T-helper 1 cell (primary cell): ENCODE measurements at places on chromosomes 13 and 19.

DNA sequence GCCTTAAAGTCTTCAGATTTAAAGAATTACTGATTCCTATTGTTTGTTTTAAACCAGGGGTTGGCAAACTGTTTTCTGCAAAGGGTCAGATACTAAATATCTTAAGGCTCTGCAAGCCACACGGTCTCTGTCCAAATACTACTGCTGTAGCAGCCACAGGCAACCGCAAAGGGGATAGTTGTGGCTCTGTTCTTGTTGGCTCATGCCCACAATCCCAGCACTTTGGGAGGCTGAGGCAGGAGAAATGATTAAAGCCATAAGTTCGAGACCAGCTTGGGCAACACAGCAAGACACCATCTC is 22.4 kb downstream of the RANBP3 start:
- DNase-seq = no peak

DNA sequence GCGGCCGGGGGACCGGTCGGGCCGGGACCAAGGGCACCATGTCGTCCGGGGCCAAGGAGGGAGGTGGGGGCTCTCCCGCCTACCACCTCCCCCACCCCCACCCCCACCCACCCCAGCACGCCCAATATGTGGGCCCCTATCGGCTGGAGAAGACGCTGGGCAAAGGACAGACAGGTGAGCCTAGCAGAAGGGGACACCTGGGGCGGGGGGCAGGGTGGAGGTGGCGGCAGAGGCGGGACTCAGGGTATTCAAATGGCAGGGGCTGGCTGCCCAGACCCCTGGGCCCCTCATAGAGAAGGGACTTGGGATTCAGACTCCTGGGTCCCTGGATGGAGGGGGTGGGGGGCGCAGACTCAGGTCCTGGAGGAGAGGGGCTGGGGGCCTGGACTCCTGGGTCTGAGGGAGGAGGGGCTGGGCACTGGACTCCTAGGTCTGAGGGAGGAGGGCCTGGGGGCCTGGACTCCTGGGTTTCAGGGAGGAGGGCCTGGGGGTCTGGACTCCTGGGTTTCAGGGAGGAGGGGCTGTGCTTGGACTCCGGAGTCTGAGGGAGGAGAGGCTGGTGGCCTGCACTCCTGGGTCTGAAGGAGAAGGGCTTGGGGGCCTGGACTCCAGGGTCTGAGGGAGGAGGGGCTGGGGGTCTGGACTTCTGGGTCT is 735 bp downstream of the BRSK1 start:
- DNase-seq = no peak

- DNase-seq = no peak
Observed at GRCh38 chr13:46387064-46387851, at the start of gene RUBCNL. TSS of gene RUBCNL (minus strand) at chr13:46387252. CDS start at chr13:46372475, 14,777 bp downstream.

DNA sequence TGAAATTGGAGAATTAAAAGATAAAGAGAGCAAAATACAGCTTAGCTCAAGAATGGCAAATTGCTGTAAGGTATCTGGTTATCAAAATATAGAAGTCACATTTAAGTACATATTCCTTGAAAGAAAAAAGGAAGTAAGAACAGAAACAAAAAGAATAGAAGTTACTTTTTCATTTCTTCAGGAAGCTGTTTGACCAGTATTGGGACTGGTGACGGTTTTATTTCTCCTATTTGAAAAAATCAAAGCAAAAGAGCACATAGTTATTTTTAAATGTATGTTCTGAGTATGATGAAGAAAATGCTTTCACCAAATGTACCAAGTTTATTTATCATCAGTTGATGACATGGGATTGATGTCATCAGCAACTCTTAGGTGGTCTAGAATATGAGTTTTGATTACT is 83.1 kb upstream of the OXGR1 start:
- DNase-seq = no peak

DNA sequence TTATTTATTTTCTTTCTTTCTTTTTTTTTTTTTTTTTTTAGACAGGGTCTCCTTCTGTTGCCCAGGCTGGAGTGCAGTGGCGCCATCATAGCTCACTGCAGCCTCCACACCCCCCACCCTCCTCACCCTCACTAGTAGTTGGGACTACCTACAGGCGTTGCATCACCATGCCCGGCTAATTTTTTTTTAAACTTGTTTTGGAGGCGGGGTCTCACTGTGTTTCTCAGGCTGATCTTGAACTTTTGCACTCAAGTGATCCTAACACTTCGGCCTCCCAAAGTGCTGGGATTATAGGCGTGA is 33.6 kb downstream of the GJA3 start:
- no peak for DNase-seq

DNA sequence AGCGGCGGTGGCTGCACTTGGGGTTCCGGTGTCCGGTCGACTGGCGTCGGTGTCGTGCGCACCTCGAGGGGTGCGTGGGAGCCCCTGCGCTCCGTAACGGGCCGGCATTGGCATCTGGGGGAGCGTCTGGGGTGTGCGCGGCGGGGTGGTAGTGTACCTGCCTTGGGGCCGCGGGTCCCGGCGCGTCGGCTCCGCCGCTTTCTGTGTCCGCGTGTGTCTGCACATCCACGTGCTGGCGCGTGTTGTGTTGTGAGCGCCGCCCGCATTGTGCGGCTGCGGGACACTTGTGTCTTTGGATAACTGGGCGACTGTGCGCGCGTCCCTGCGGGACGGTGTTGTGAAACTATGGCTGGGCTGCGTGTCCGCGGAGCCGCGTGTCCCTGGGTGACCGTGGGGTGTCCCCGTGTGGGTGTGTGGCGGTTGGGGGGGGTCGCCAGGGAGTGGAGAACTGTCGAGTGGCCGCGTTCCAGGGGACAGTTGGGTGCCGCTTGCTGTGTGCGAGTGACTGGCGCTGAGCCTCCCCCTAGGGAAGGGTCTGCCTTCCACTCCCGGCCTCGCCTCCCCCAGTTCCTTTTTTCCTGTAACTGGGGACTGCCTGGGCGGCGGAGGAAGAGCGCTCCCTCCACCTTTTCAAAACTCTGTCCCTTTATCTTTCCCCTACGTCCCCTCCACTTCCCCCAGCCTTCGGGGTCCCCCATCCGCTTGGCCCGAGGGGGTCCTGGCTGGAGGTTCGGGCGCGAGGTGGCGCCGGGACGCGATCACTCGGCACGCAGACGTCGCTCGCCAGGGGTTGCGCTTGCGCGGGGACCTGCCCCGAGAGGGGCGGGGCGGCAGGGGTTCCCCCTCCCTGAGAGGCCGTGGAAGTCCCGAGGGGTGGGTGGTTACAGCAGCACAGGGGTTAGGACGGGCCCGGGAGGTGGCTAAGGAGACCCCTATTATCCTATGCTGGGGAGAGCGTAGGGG is 5.7 kb upstream of the NFIC start:
- DNase-seq = peak; percentile 66

GRCh38 chr13:110984381-110984780 is 69.5 kb upstream of the ANKRD10 start:
- no peak for DNase-seq

DNA sequence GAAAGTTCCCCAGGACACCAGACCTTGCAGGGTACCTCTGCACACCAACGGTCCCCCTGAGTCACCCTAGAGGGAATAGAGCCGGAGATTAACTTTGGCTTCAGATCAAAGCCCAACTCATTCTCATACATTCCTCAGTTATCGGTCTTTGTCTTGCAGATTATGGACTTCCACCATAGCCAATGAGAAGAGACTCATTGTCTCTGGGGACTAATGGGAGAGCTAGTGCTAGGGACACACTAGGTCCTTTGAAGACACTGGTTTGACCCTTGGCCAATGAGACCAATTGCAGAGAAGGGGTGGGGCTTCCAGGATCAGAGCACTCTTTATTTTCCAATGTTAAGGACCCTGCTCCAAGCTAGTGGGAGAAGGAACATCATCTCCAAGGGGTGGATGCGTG is 6.1 kb downstream of the KLK7 start:
- DNase-seq = no peak

DNA sequence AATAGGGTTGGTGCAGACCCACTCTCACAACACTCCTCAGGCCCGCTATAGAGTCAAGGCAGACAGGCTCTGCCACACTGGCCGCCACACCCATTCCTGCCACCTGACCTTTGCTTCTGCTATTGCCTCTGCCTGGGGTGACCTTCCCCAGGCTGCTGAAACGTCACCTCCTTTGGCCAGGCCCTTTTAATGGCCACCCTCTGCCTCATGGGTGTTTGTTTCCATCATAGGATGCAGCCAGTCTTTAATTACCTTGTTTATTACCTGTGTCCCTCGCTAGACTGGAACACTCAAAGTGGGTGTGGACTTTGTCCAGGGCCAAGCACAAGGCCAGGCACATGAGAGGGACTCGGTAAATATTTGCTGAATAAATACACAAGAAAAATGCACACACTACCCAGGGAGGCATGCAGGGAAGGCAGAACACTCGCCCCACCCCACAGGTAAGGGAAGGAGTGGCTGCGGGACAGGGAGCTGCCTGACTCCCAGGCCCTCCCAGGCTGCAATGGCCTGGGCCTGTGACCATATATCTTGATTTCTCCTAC is 3.2 kb downstream of the LSM4 start:
- DNase-seq = no peak

- DNase-seq = no peak
Observed at GRCh38 chr19:45123440-45123850, 30.5 kb downstream of the PPP1R37 start.

GRCh38 chr13:72523049-72523448 is 204.4 kb downstream of the MZT1 start:
- no peak for DNase-seq

- DNase-seq = no peak
Observed at GRCh38 chr13:101594936-101595335, 142.5 kb downstream of the ITGBL1 start.

DNA sequence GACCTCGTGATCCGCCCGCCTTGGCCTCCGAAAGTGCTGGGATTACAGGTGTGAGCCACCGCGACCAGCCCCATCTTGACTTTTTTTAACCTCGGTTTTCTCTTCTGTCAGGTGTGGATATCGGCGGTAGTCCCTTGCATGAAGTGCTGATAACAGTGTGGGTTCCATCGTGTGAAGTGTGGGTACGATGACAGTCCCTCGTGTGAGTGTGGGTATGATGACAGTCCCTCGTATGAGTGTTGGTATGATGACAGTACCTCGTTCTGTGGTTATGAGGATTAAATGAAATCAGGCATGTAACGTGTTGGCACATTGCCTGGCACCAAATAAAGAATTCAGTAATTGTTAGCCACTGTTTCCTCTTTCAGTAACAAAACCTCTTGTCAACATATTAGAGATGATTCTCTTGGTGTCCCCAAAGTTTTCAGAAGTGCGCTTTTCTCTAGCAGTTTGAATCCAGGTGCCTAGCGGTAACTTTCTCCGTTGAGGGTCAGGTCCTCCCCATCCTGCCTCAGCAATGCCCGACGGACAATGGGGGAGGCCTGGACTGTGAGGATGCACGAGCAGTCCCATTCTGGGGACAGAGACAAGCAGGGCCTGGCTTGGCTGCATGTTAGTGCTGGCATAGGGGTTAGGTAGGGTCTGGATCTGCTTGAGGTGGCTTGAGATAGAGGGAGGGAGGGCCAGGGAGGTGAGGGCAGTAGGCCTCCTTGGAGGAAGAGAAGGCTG is 15.3 kb downstream of the GATAD2A start:
- DNase-seq = no peak

DNA sequence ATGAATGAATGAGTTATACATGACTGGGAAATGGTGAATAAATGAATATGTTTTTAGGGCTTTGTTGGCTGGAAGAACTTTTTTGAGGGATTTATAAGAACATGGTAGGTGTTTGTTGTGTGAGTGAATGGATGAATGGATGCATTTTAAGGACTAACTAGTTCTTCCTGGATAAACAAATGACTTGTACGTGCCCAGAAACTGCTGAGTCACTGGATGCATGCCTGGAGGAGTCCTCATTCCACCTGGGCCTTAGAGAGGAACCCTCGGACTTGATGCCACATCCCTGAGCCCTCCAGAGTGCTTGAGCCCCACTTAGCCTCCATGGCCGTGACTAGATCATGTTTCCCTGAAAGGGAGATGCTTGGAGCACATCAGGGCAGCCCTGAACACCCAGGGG is 153.4 kb downstream of the DPF1 start:
- no peak for DNase-seq

GRCh38 chr13:95564091-95564490 is 11.6 kb downstream of the CLDN10 start:
- DNase-seq = no peak

DNA sequence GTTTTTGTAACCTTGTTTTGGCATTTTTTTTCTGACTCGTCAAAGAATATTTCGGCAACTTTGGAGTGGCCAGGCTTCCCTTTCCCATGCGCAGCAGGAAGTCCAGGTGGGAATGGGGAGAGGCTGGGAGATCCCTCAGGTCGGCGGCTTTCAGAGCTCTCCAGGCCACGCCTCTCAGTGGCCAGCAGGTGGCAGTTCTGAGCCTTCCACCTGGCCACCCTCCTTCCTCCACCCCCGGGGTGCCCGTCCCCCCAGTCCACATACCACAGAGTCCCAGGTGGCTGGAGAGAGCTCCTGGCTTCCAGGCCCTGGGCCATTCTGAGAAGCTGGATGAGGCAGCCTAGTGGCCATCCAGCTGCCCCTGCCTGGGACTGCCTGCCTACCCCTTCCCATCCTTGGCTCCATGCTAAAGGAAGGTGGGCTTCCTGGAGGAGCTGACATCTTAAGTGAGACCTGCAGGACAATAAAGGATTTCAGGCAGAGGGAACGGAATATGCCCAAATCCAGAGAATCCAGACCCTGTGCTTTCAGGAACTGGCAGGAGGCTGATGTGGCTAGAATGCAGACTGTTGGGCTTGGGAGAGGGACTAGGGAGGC is 46.3 kb downstream of the CCNE1 start:
- peak; percentile 25 for DNase-seq

GRCh38 chr19:29711584-29712132 is 3.4 kb downstream of the C19orf12 start:
- peak; percentile 30 for DNase-seq

- peak; percentile 33 for DNase-seq
Observed at GRCh38 chr13:67224148-67224846, 5.8 kb downstream of the PCDH9 start.

DNA sequence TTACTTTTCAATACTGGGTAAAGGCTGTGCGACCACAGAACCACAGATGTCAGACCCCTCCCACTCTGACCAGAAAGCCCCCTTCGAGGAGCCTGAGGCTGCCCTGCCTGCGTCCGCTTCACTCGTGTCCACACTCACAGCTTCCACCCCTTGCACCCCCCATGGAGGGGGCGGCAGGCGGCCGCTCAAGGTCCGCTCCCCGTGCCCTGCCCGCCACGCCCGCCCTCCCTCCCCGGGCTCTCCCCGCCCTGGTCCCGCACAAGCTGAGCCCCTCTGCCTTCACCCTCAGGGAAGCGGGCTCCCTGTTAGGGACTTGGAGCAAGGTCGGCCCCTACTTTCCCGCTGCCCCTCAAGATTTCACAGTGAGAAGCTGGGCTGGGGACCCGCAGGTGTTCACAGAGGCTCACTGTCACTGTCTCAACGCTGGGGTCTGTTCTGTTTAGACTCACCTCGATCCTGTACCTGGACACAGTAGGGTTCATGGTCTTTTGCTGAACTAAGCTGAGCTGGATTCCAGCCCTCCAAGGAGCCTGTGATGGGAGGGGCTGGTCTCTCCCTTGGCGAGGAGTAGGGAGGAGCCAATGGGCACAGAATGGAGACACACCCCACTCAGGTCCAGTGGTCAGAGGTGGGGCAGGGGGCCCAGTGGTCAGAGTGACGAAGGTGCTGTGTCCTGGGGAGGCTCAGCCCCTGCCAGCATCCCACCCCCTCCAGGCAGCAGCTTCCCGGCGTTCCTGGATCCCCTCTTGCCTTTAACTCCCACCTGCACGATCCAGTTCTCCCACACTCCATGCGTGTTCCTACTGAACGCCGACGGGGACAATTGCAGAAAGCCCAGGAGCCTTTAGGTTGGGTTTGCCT is 69.5 kb downstream of the SPACA7 start:
- DNase-seq = no peak
